ENCODE measurements at places on chromosomes 2 and 18. TPM values are rescaled to one million over a fixed set of nuclear protein-coding genes. Genes with fewer than 3 reads are reported as not detected.

Gene GPBAR1
- total RNA-seq = 0.45 TPM

Gene SP100
- total RNA-seq = 108 TPM

- DNase-seq = no peak
- H3K36me3 ChIP-seq = no peaks in the 10 kb centered on the region
- no peaks in the 10 kb centered on the region for H3K4me1 ChIP-seq
- H3K27me3 ChIP-seq = no peaks in the 10 kb centered on the region
- no peak overlapping the region for H3K27ac ChIP-seq
- no peak overlapping the region for H3K4me3 ChIP-seq
These were observed 189.9 kb upstream of the DCC start for GRCh38 chr18:52150050-52150449.

DNA sequence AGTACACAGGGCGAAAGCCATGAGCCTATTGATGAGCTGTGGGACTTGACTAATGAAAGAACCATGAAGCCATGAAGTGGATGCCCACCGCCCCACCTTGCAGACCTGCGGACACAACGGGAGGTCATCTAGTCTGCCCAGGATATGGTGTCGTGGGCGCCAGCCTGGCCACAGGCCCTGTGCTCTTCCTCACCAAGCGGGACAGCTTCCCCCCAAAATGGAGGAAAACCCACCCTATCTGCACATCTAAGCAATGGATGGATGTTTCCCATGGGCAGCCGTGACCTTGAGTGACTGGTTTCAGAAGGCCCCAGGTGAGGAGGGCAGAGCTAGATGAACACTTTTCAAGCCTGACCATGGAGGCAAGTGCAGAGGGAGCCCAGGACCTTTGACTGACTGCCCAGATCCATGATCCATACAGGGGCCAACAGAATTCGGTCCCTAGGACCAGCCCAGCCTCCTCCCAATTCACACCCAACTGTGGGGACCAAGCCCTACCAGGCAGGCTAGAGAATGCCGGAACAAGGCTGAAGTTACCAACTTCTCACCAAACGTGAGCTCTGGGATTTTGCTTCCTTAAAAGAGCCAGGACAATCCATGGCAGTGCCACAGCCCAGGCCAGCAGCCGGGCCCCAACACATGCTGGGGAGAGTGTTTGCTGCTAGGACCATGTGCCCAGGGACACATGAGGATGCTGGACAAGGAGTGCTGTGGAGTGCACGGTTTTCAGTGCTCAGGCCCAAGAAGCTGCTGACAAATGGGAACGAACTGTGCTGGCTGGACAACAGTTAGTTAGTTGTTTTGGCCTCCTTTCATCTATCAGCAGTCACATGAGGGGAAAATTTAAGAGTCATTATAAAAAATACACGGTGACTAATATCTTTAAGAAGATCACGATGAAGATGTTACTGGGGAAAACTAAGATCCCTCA lies 249.4 kb downstream of the HDAC4 start:
- H3K27ac ChIP-seq = peak overlapping the region; percentile 55
- DNase-seq = no peak
- H3K36me3 ChIP-seq = peaks cover 48% of the 10 kb centered on the region
- no peak overlapping the region for H3K4me3 ChIP-seq
- H3K4me1 ChIP-seq = peaks cover 12% of the 10 kb centered on the region
- no peaks in the 10 kb centered on the region for H3K27me3 ChIP-seq

Gene COA5
- total RNA-seq = 27.5 TPM

DNA sequence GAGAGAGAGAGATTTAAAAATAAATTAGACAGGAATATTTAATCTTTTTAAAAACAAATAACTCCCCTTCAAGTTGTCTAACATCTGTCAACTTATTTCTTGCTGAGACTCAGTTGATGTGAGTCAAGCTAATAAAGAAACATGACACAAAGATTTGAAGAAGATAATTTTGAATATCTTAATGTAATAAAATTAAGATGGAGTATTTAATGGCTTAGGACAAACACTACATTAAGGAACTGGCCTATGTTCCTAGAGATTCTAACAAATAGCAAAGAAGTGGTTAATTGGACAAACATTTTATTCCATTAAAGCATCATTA lies 134.0 kb downstream of the INSIG2 start:
- H3K27me3 ChIP-seq = peaks cover 55% of the 10 kb centered on the region
- H3K4me3 ChIP-seq = no peak overlapping the region
- no peak overlapping the region for H3K27ac ChIP-seq
- H3K36me3 ChIP-seq = no peaks in the 10 kb centered on the region
- DNase-seq = no peak

DNA sequence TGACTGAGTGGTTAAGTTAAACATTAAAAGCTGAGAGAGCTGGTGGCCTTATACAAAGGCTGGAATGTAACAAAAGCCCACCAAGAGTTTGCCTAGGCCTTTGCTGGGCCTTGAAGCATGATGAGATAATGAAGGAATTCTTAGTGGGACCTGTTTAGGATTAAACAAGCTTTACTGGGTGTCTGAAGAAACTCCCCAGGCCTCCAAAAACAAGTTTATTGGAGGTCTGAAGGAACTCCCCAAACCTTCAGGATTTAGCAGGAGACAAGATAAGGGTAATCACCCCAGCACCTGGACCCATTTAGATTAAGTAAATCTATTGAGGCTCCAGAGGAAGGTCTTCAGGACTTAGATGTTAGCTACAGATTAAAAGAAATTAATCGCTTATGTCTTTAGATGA lies 18.7 kb downstream of the PCARE start:
- H3K27me3 ChIP-seq = no peaks in the 10 kb centered on the region
- DNase-seq = no peak
- no peak overlapping the region for H3K4me3 ChIP-seq
- no peaks in the 10 kb centered on the region for H3K36me3 ChIP-seq
- peaks cover 12% of the 10 kb centered on the region for H3K4me1 ChIP-seq

GRCh38 chr18:32167980-32168730 lies 21.7 kb upstream of the MEP1B start:
- no peaks in the 10 kb centered on the region for H3K4me1 ChIP-seq
- no peak overlapping the region for H3K27ac ChIP-seq
- H3K27me3 ChIP-seq = peaks cover 2% of the 10 kb centered on the region
- DNase-seq = no peak
- no peaks in the 10 kb centered on the region for H3K36me3 ChIP-seq

DNA sequence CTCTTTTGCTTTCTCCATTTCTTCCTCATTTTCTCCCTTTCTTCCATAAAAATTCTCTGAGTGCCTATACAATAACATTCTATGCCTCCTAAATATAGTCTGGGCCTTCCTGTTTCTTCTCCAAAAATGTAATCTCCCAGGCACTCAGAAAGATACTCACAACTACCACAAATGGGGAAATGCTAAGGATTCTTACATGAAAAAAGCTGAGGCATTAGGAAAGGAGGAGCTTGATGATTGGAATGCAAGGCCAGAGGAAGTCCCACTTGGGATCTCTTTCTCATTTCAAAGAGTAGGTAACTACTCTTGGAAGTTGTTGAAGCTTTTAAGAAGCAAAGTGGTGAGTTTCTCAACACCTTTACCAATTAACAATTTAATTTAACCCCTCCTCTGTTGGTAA lies 3.4 kb downstream of the VSNL1 start:
- no peaks in the 10 kb centered on the region for H3K4me1 ChIP-seq
- H3K36me3 ChIP-seq = no peaks in the 10 kb centered on the region
- H3K4me3 ChIP-seq = no peak overlapping the region

DNA sequence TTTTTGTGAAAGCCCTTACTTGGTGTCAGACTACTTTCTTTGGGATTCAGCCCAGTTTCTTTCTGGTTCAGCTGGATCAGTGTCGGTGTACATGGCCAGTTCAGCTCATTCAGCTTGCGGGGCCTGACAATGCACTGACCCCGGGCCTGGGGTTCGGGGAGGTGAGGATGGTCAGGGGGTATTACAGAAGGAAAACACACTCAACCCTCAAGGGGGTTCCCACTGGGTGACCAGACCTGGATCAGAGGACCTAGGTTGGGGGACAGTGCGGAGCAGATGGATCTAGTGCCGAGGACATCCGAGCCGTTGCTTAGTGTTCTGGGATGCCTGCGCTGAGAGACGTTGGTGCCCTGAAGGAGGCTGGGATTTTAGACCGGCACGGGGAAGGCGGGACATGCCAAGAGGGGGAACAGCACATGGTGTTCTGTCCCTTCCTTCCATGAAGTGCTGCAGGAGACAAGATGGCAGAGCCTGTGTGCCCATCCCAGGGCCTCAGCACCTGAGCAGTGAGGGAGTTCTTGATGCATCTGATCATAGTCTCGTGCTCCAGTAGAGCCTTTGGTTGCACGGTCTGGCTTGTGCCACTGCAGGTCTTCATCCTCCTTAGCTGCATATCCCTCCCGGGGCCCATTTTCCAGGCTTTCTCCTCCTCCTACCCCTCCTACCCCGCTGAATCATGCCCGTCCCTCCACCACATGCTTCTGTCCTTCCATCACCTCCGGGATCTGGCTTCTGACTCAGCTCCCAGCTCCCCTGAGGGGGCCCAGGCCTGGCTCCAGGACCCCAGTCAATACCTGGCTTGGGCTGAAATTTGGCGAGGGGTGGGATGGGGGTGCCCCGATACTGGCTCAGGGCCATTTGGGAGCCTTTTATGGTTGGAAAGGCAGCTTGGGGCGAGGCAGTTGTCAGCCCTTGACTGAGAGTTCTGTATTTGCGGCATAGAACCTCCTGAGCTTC lies 18.0 kb downstream of the SPEG start:
- H3K27ac ChIP-seq = no peak overlapping the region
- peaks cover 8% of the 10 kb centered on the region for H3K27me3 ChIP-seq
- DNase-seq = no peak
- H3K36me3 ChIP-seq = no peaks in the 10 kb centered on the region
- H3K4me1 ChIP-seq = peaks cover 22% of the 10 kb centered on the region
- no peak overlapping the region for H3K4me3 ChIP-seq

GRCh38 chr2:99520813-99521212 lies 31.0 kb upstream of the REV1 start:
- no peak overlapping the region for H3K4me3 ChIP-seq
- no peaks in the 10 kb centered on the region for H3K4me1 ChIP-seq
- H3K27me3 ChIP-seq = peaks cover 6% of the 10 kb centered on the region
- H3K27ac ChIP-seq = no peak overlapping the region
- DNase-seq = no peak

Gene CPO
- not detected for total RNA-seq

GRCh38 chr2:129239141-129239540 lies 740.3 kb upstream of the RAB6C start:
- no peaks in the 10 kb centered on the region for H3K4me1 ChIP-seq
- no peaks in the 10 kb centered on the region for H3K36me3 ChIP-seq
- DNase-seq = no peak
- H3K4me3 ChIP-seq = no peak overlapping the region
- no peak overlapping the region for H3K27ac ChIP-seq

DNA sequence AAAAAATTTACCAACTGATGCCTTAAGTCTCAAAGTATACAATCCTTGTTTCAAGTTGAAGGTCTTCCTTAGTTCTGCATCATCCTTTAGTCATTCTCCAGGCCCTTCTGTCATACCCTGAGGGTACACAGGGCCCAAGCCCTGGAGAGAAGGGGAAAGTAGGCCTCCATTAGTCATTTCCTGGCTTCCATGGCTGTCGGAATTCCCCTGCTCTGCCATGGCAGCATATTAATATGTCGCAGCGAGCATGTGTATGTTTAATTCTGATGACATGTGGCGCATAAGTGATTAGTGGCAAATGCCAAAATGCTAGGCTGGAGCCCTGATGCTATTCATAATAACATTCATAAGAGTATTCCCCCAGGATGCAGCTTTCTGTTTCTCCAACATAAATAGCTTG lies 22.1 kb downstream of the GPR39 start:
- no peak overlapping the region for H3K27ac ChIP-seq
- peaks cover 2% of the 10 kb centered on the region for H3K4me1 ChIP-seq
- peak; percentile 17 for DNase-seq

Gene COL3A1
- total RNA-seq = not detected

DNA sequence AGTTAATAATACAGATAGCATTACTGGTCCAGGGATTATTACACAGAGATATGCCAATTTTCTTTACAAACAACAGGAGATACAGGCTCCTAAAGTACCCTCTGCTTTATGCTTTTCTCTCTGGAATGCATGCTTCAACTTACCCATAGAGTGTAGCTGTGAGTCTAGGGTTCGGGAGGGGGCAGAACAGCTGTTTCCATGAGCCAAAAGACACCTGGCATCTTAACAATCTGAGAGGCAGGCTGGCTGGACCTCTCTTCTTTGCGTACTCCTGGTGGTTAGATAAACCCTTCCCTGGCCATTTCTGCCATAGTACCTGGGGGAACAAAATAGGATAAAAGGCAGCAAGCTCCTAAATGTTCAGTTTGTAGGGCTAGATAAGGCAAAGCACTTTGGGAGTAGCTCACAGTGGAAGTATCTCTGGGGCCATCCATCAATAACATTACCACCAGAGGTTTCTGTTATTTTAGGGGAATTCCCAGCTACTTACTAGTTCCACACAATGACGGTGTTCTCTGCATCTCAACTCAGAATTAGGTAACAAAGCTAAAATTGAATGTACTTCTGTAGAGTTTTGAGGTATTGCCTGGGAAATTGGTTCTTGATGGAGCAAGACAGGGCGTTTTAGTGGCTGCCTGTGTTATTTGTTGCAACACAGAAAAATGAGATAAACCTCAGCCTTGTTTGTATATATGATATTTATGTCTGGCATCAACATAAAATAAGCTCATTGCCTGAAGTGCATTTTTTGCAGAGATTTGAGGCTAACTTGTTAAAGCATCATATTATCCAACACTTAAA lies 6.2 kb upstream of the CCDC85A start:
- H3K27ac ChIP-seq = no peak overlapping the region
- no peak for DNase-seq
- H3K36me3 ChIP-seq = no peaks in the 10 kb centered on the region
- no peak overlapping the region for H3K4me3 ChIP-seq

Gene REG1B
- not detected for total RNA-seq

Gene LAMA1
- total RNA-seq = not detected

Gene AFF3
- total RNA-seq = 3.1 TPM

Gene UGT1A10
- not detected for total RNA-seq

Gene CPLX4
- total RNA-seq = not detected

Gene G6PC2
- not detected for total RNA-seq

GRCh38 chr2:35852-36251 lies 10.5 kb downstream of the FAM110C start:
- no peak overlapping the region for H3K4me3 ChIP-seq
- no peak for DNase-seq
- H3K4me1 ChIP-seq = peaks cover 23% of the 10 kb centered on the region
- H3K27me3 ChIP-seq = peaks cover 8% of the 10 kb centered on the region

DNA sequence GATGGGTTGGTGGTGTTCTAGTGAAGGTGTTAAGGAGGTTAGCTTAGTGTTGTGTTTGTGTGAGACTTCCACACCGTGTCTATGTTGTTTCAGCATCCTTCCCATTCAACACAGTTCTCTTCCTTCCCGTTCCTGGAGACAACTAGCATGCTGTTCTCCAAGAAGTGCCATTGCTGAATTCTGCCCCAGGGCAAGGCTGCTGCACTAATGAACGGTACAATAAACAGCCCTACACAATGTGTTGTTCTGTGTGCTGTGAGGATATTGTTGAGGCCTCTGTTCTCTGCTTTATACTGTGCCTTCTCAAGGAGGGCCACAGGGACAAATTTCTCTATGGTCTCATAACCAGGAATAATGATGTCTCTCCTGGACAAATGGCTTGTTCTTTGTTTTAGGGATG lies 39.8 kb upstream of the ZEB2 start:
- no peak for DNase-seq
- no peaks in the 10 kb centered on the region for H3K36me3 ChIP-seq
- H3K27me3 ChIP-seq = peaks cover 3% of the 10 kb centered on the region
- H3K4me1 ChIP-seq = no peaks in the 10 kb centered on the region
- no peak overlapping the region for H3K27ac ChIP-seq
